Central memory CD4-positive, alpha-beta T cell (primary cell): ENCODE measurements at places on chromosomes 16 and 17.

DNA sequence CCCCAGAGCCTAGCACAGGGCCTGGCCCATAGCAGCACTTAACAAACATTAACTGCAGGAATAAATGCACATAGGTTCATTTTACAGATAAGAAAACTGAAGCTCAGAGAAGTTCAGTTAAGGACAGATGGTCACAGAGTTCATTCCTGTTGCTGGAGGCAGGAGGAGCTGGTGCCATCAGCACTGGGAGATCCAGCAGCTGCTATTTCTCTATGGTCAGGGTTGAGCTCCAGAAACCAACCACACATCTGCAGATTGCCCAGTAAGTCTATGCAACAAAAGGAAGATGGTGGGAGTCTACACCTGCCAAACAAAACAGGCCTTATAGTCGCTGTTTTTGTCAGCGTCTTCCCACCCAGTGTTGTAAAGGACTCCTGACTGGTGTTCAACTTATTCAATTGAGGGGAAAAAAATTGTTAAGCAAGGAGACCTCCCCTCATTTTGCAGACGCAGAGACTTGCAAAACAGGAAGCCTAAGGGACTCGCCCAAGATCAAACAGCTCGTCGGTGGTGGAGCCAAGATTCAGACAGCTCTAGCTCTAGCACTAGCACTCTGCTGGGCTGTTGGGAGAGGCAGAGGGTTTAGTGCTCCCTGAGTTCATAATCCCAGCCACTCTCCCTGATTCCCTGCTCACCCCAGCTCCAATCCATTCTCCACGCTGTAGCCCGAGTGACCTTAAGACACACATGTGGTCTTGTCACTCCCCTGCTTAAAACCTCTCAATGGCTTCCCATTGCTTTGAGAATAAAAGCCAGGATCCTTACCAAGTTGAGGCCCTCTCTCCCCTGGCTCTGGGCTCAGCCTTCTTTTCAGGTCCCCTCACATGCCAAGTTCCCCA is 9.0 kb downstream of the NOG start:
- peak; percentile 24 for DNase-seq

DNA sequence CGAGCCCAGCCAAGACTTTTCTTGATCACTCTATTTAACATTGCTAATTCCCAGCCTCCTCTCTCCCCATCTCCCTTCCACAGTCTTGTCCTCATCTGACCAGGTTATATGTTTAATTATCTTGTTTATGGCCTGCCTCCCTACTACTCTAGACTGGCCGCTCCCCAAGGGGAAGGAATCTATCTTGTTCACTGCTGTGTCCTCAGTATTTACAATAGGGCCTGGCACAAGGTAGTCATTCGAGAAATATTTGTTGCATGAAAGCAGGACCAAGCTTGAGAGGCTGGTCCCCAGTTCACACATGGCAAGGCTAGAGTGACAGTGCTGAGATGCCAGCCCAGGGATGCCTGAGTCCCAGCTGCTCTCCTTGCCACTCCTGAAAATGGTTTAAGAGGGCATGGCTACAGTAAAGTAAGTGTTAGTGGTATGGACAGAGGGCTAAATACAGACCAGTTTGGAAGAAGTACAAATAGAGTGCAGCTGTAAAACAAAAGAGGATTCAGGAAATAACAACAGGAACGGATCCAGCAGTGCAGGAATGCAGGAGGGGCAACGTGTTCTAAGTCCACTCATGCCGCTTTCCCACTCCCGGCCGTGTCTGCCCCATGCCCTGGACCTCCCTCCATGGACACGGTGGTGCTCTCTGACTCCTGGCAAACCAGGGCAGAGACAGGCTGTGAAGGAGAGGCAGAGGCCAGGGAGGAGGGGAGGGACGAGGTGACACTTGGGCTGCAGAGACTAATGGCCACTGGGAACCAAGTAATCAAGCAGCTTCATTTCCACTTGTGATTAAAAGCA is 65.6 kb downstream of the TOM1L2 start:
- no peak for DNase-seq

DNA sequence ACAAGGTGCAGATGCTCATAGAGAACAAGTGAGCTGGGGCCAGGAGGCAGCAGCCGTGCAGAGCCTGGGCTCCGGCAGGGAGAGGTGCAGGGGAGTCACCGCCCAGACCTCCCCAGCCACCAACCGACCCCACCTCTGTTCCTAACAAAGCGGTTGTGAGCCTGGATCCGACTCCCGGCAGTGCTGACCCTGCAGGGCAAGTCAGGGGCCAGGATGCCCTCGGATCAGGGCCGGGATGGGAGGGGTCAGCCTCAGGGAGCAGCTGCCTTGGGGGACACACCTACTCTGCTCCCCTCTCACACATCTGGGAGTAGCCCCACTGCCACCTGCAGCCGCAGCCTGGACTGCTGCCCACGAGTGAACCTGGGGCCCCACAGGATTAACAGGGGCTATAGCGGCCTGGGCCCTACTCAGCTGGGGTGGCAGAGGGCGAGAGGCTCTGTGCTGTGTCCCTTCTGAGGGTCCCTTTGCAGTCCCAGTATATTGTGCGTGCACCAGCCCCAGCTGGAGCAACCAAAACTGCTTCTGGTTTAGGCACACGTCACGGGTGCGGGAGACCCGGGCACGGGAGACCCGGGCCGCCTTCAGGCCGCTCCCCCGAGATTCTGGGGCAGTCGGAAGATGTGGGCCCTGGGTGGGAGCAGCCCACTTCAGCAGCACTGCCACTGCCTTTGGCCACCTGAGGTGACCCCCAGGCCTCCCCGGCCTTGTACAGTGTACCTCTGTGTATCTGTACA is 21.2 kb downstream of the MNT start:
- no peak for DNase-seq

DNA sequence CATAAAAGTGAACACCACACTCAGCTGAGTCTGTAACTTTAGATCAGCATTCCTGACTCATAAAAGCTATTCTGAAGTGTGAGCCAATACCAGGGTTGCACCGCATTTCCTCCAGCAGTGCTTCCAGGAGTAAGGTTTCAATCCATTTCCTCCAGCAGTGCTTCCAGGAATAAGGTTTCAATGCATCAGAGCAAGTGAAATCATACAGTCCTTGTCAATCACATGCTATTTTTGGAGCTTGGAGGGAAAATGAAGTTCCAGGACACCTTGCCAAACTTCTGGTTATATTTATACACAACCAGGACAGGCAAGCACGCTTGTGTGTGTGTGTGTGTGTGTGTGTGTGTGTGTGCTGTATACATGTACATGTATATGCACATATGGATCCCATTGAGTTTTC is 327.6 kb downstream of the GRIN2A start:
- no peak for DNase-seq

GRCh38 chr17:12407495-12408252 is 258.0 kb upstream of the MYOCD start:
- no peak for DNase-seq

DNA sequence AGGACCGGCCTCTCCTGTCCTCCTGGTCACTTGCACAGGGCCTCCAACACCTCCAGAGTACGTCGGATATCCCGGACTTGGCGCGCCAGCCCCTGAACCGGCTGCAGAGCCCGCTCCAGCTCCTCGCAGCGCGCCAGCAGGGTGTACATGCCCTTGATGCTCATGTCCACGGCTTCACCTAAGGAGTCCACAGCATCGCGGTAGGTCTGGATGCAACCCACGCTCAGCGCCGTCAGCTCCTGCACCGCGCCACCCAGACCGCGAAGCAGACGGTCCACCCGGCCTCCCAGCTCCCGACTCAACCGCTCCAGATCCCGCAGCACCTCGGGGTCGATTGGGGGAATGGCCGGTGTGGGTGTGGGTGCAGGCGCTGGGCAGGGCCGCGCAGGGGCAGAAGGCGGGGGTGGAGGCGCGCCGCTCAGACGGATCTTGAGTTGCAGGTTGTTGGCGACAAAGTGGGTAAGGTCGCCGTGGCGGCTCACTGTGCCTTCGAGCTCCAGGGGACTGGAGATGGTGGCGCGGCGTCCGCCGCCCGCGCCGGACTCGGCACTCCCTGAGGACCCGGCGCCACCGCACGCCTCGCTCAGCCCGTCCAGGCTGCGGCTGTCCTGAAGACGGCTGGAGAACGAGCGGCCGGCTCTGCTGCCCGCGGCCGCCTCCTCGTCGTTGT is 804 bp downstream of the BORCS6 start:
- DNase-seq = peak; percentile 30

DNA sequence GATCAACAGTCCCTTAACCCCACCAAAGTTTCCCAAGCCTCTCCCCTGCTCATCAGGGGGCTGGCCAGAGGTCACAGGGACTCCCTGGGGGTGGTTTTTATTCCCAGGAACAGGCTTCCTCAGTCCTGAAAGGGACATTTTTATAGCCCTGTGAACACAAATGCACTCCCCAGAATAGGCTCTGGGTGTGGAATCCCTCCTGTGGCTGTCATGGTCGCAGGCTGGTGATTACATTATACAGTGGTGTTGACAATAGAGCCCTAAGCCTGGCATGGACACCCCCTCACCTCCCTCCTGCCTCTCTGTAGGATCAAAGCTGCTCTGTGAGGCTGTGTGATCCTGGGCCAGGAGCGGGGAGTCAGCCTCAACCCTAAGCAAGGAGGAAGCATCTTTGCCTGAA is 1.4 kb upstream of the CA4 start:
- no peak for DNase-seq
